ENCODE measurements at places on chromosomes 3 and 15. TPM values are rescaled to one million over a fixed set of nuclear protein-coding genes. Genes with fewer than 3 reads are reported as not detected.

GRCh38 chr15:62953021-62953420 is 89.5 kb upstream of the TPM1 start:
- no peak for DNase-seq

GRCh38 chr15:78065284-78065872 is 12.1 kb downstream of the TBC1D2B start:
- no peak for DNase-seq

Gene TMIE
- 1.2 TPM for total RNA-seq

Gene CLDN18
- not detected for total RNA-seq

DNA sequence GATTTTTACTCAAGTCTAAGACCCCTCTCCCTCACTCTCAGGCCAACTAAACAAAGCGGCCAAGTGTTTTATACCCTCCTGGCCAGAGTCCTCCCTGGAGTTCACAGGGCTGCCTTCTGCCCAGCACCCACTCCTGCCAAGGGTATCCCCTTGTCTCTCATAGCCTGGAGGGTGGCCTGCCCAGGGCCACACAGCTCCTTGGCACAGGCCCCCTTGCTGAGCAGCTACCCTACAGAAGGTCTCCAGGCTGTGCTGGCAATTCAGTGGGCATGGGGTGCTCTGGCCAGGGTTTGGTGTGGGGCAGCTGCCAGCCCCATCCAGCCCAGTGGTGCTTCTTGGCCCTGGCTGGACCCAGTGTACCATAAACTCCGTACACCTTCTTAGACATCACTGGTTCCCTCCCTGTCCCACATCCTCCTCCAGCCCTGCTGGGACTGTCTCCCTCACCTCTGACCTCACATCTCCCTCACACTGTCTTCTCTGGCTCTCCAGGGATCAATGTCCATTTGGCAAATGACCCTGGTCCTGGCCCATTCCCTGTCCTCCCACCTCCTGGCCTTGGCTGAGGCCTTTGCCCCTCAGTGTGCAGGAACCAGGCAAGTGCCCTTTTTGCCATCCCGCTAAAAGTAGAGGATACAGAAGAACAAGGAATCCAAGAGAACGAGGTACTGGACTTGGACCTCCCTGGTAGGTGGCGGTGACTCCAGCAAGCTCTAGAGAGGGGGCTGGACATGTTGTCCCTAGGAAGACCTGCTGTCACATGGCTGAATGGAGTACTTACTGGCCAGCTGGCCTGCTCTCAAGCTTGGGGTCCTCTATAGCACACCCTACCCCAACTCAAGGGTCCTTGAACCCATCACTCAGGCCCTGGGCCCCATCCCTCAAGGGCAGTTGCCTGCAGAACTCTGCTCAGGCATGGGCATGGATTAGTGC is 50.0 kb upstream of the TRPM1 start:
- no peak for DNase-seq

GRCh38 chr3:156820692-156821080 is 5.5 kb upstream of the LEKR1 start:
- DNase-seq = no peak

DNA sequence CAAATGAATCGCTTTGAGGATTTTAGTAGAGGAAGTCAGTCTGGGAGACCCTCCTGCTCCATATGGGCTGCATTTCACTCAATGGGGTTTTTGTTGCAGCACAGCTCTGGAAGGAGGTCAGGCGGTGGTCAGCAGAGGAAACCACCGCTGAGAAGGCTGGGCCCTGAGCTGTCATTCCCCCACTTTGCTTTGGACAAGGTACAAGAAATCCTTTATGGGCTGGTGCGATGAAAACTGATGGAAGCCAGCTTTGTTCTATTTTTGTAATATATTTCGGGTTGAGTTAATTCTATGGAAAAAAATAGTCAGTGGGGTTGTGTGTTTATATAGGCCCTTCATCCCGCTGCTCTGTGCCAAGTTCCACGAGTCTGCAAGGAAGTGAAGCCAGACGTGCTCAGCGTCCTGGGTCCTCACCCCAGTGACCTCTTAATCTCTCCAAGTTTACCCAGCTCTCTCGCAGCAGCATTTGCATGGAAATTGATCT is 157.1 kb upstream of the TMC3 start:
- no peak for DNase-seq

Gene LRRC2
- 2.4 TPM for total RNA-seq

DNA sequence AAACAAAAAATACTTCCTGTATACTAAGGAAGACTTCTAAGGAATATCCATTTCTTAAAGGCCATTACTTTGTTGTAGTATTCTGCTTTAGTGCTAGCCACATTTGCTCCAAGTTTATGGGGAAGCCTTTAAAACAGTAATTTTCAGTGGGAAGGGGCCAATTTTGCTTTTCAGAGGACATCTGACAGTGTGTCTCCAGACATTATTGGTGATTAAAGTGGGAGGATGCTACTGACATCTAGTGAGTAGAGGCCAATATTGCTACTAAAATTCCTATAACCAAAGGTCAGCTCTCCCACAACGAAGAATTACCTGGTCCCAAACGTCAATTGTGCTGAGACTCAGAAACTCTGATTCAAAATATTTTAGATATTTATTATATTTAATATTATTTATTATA is 24.8 kb downstream of the SLC28A2 start:
- no peak for DNase-seq

All from frontal cortex (tissue), 4 donors.